M059J (cell line): ENCODE measurements at places on chromosomes 13 and 19. TPM values are rescaled to one million over a fixed set of nuclear protein-coding genes. Genes with fewer than 3 reads are reported as not detected.

FAM124A gene
- total RNA-seq = 0.22 and 0.64 TPM in 2 replicates

HNRNPUL1 gene
- 94.9 and 143 TPM in 2 replicates for total RNA-seq

SLC25A41 gene
- total RNA-seq = not detected in 2 replicates

SOX1 gene
- not detected in 2 replicates for total RNA-seq

C13orf42 gene
- total RNA-seq = not detected in 2 replicates

UNC13A gene
- total RNA-seq = 0.05 TPM in 1 of 2 replicates, not detected in the other

ZNF492 gene
- not detected in 2 replicates for total RNA-seq

MPND gene
- total RNA-seq = 6.3 and 9.9 TPM in 2 replicates

TUBA3C gene
- 1.2 and 1.3 TPM in 2 replicates for total RNA-seq

KL gene
- total RNA-seq = not detected in 2 replicates

BICRA gene
- total RNA-seq = 2.7 and 5.3 TPM in 2 replicates

MBD3L3 gene
- not detected in 2 replicates for total RNA-seq

RUBCNL gene
- 0.22 and 0.54 TPM in 2 replicates for total RNA-seq

U2AF1L4 gene
- 18.0 and 24.9 TPM in 2 replicates for total RNA-seq

CCDC9 gene
- total RNA-seq = 2.1 and 6.0 TPM in 2 replicates

CYP4F2 gene
- total RNA-seq = 1.6 and 1.8 TPM in 2 replicates

RFPL4A gene
- total RNA-seq = not detected in 2 replicates

DGKH gene
- 3.4 and 5.0 TPM in 2 replicates for total RNA-seq

CATSPERD gene
- total RNA-seq = not detected in 2 replicates

SIGLEC9 gene
- total RNA-seq = 0.27 TPM in 1 of 2 replicates, not detected in the other

CEBPA gene
- 0.05 TPM in 1 of 2 replicates, not detected in the other for total RNA-seq

ZNF730 gene
- total RNA-seq = 0.81 and 3.6 TPM in 2 replicates

ZNF175 gene
- total RNA-seq = 4.5 and 7.1 TPM in 2 replicates

OR10H1 gene
- not detected in 2 replicates for total RNA-seq

MISP gene
- total RNA-seq = 0.37 and 0.79 TPM in 2 replicates

MUC16 gene
- not detected in 2 replicates for total RNA-seq

RFC3 gene
- total RNA-seq = 39.8 and 51.5 TPM in 2 replicates

SLC17A7 gene
- 0.57 TPM in 1 of 2 replicates, not detected in the other for total RNA-seq

PSG11 gene
- total RNA-seq = 0.49 and 0.69 TPM in 2 replicates

MAP4K1 gene
- total RNA-seq = 0.22 TPM in 1 of 2 replicates, not detected in the other

STOML3 gene
- not detected in 2 replicates for total RNA-seq

ZNF264 gene
- 12.3 and 31.1 TPM in 2 replicates for total RNA-seq

ZNF737 gene
- total RNA-seq = 0.20 and 0.27 TPM in 2 replicates

ZNF610 gene
- total RNA-seq = 3.5 and 4.5 TPM in 2 replicates

EFNB2 gene
- total RNA-seq = 16.9 and 32.2 TPM in 2 replicates

PNMA8A gene
- total RNA-seq = 3.1 and 5.0 TPM in 2 replicates

CDC37 gene
- total RNA-seq = 109 and 233 TPM in 2 replicates

C19orf67 gene
- total RNA-seq = not detected in 2 replicates

TBXA2R gene
- total RNA-seq = 0.59 TPM in 1 of 2 replicates, not detected in the other

GADD45B gene
- total RNA-seq = 38.8 and 54.0 TPM in 2 replicates

CACNG8 gene
- 0.15 TPM in 1 of 2 replicates, not detected in the other for total RNA-seq
